Activated B cell treated with CpG ODN at 0.5 μM for 24 hours (primary cell): ENCODE measurements at places on chromosomes 3 and 15.

DNA sequence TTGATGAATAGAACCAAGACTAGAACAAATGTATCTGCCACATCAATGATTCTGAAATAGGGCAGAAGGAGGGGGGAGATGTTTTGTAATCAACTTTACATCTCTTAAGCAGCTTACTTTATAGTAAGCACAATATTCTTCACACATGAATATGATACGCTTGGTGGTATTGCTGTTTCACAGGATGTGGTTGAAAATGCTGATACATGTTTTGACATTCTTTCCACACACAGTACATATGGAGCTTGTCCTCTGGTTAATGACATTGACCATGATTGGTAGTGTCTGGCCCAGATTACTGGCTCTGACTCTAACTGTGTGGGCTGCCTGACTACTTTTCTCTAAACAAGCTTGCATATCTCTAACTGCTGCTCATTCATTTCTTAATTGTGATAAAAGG is 168.9 kb downstream of the KLHL25 start:
- no peak for DNase-seq

DNA sequence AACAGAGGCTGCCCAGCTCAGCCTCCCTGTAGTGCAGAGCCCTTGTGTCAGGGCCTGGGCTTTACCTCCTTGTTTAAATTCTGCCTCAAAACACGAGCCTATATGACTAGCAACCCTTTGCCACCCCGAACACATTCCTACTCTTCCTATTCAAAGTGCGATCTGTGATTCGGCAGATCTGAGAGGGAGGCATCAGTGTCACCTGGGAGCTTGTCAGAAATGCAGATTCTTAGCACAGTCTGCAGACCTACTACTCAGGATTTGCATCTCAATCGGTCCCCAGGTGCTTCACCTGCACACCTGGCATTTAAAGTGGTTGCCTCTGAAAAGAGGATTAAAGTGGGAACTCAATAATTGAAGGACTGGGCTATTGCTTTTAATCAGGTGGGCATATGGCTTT is 273.2 kb upstream of the TOPAZ1 start:
- no peak for DNase-seq

GRCh38 chr3:128617270-128617556 is 33.4 kb downstream of the RPN1 start:
- no peak for DNase-seq

GRCh38 chr3:154316974-154317767 is 7.1 kb downstream of the DHX36 start:
- no peak for DNase-seq

- no peak for DNase-seq
These were observed 22.5 kb downstream of the PXK start for GRCh38 chr3:58355179-58355578.

DNA sequence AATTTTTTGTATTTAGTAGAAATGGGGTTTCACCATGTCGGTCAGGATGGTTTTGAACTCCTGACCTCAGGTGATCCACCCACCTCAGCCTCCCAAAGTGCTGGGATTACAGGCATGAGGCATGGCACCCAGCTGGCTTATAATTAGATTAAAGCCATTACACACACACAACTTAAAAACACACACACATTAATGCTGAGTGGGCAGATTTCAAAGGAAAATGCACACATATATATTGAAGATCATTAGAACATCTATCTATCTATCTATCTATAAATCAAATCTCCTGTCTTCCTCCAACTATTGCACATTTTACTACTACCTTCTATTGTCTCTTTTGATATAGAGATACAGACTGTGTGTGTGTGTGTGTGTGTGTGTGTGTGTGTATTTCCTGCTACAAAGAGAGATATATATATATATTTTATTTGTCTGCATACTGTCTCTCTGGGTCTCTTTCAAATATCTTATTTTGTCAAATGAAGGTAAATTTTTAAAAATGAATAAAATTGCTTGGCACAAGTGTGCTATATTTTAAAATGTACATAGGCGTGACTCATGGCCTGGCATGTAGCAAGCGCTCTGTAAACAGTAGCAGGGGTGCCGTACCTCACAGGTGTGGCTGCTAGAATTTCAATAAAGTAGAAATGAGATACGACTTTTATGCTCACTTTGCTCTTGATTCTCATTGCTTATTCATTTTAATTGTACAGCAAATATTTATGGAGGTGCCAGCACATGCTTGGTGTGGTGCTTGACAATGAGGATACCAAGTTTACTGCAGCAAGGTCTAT is 655.8 kb downstream of the AGBL1 start:
- no peak for DNase-seq
